HS-5 (cell line): ENCODE measurements at places on chromosomes 3 and 15.

- no peak for DNase-seq
Observed at GRCh38 chr3:20563251-20563650, 377.2 kb upstream of the SGO1 start.

DNA sequence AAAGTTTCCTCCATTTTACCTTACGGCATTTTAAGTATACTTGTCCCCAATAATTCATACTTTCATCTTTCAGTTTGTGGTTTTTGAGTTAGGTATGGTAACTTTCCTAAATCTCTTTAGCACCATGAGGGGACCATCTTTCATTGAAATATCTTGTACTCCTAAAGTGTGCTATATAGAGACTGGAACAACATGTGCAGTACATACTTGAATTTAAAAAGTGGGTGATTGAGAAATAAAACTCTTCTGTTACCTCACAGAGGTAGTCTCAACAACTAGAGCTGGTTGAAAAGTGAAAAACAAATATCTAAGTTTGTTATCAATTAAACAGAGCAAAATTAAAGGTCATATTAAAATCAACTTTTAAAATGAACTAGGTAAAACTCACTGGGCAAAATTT lies 423.1 kb downstream of the ROBO2 start:
- DNase-seq, result no peak

DNA sequence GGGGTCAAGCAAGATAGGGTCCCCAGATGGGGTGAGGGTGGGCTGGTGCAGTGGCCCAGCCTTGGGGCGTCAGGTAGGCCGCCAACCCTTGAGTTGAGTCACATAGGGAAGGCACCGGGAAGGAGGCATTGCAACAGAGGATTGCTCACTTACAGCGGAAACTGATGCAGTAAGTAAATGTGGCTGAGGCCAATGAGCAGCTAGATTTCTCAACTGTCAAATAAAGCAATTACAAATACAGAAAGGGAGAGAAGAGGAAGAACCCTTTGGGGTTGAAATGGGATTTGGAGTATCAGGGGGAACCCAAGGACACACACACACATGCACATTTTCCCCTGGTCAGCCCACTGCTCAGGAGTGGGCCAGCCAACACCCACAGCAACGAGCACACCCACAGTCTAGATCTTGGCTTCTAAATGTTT lies 44.0 kb downstream of the CHSY1 start:
- DNase-seq, result no peak

GRCh38 chr3:16378920-16379319 lies 113.9 kb downstream of the OXNAD1 start:
- no peak for DNase-seq

- DNase-seq, result no peak
Observed at GRCh38 chr15:40061212-40061901, 22.4 kb upstream of the SRP14 start.

GRCh38 chr3:148861277-148861869 lies 3.7 kb upstream of the CPA3 start:
- peak; percentile 46 for DNase-seq

DNA sequence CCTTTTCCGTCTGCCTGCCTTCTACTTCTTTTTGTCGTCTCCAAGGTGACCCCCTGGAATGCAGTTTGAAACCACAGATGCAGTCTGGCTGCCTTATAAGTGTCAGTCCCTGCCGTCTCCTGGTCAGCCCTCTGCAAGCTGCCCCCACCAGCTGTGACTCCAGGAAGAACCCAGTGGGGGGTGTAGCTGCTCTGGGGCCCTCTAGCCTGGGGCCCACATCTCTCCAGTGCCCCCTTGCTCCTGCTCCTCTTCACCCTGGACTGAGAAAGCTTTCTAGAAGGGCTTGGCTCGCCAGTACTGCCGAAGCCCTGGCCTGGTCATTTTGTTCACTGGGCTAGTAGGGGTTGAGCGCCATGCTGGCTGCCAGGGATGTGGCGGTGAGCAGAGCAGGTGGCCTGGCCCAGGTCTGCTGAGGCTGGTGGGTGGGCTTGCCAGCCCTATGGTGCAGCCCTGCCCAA lies 21.3 kb downstream of the SYNM start:
- no peak for DNase-seq

- DNase-seq, result no peak
Observed at GRCh38 chr15:45958924-45959323, 324.1 kb downstream of the SQOR start.

GRCh38 chr3:154122912-154123559 lies 1.8 kb downstream of the ARHGEF26 start:
- no peak for DNase-seq

GRCh38 chr15:85788771-85789495 lies 5.8 kb downstream of the KLHL25 start:
- no peak for DNase-seq

DNA sequence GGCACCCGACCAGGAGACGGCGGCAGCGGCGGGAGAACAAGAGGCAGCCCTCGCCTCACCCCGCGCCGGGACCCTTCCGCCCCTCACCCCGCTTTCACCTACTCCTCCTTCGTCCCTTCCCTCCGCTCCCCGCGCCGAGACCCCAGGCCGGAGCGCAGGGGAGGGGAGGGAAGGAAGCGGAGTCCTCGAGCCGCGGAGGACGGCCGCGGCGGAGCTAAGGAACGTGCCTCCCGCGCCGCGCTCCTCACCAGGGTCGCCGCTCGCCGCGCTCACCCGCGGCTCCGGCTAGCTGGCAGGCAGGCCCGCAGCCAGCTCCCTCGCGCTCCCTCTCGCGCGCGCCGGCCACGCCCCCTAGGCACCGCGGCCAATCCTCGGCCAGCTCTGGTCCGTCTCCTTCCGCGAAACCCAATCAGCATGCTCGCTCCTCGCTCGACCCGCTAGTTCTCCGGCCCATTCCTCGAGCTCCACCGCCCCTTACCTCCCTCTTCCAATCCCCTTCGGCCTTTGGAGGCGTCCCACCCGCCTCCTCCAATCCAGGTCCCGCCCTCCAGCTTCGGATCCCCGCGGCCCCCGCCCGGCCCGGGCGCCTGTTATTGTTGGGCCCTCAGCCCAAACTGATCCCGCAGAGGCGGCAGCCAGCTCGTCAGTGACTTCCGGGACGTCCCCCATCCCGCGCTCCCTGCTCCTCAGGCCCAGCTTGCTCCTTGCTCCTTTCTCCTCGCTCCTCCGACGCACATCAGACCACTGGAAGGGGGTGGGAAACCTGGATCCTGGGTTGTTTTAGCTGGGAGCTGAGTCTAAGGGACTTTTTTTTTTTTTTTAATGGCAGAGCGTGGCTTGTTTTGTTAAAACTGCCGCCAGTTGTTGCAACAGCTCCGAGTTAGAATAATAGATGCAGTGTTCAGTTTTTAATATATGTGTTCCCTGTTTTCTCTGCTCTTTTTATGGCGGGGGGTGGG lies at the start of gene DCBLD2:
TSS of gene DCBLD2 (minus strand) at position 304 of the 959 bp plus-strand sequence. CDS start 369 bp downstream, outside the sequence.
- peak; percentile 97 for DNase-seq

DNA sequence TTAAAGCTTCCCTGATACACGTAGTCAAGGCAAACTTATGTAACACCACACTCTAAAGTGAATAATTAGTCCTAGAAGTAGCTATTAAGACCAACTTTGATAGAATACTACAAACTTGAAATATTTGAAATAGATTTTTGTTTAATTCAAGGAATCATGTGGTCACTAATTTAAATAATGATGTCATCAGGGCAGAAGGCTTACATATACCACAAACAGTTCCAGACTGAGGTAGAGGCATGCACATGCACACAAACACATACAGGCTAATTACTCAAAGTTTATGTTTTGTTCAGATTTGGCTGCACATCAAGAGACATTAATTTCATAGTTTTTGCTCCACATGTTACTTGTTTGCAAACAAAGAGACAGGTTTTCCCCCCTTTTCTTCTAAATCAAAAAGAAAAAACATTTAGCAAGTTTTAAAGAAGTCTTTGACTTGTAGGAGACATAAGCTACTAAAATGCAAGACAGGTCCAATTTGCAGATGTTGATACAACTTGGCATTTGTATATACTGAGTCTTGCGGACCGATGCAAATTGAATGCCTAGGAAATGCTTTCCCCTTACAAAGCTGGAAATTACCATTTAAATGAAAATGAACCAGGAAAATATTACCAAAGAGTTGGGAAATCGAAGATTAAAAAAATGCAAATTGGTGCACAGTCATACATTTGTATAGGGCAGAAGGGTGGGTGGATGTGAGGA lies 594.8 kb downstream of the MAGI1 start:
- DNase-seq, result no peak

DNA sequence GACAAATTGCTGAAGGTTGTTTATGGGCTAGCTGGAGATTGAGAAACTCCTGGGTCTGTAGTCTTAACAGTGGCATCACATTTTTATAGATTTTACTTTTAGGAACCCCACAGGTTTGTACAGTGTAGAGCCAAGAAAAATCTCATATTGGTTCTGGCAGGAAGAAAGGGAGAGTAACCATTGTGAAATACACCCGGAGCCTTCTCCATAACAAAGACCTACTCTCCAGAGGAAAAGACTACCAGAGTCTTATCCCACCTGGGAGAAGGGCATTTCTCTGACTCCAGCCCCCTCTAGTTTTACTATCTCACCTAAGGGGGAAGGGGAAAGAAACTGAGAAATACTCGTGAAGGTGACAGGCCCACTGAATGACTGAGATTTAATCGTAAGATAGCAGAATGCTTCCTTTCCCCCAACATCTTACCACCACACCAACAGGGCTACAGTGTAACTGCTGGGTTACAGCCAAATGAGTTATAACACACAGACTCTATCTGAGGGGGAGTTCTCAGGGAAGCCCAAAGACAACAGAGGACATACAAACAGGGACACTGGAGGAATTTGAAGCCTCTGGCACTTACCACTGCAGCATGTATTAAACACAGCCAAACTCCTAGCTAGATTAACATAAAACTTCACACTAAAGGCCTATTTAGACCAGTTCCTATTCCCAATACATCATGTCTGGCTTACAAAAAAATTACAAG lies 56.1 kb downstream of the SYN2 start:
- DNase-seq, result no peak

GRCh38 chr3:37223576-37223975 lies 49.2 kb upstream of the LRRFIP2 start:
- no peak for DNase-seq

DNA sequence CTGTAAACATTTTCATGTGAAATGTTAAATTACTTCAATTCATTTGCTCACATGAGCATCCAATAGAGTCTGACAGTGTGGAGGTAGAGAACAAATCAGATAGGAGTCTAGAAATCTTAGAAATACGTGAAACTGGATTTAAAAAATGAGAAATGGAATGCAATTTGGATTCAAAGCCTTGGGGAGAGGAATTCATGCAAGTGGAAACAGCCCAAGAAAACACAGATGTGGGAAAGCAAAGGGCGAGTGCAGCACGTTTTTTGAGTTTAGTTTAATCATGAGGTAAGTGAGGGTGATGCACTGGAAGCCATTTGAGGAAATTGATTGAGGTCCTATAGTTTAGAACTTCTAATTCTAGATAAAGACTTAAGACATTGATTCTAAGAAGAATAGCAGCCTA lies 434.7 kb downstream of the C3orf38 start:
- no peak for DNase-seq

DNA sequence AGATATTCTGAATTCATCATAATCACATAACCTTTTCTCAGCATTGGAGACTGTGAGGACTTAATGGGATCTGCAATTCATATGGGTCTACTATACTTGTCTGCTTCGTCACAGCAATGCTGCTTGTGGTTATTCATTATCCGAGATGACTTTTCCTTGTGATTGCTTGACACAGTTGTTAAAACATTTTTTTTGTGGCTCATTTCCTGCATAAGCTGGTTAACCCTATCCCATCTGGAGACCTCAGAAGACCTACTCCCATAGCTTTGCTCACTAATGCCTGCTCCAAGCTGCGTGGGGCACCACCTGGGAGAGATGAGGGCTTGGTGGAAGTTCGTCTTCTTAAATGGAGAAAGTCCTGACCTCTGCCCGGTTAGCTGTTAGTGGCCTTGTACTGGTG lies 360.8 kb downstream of the CHST2 start:
- DNase-seq, result peak; percentile 40

DNA sequence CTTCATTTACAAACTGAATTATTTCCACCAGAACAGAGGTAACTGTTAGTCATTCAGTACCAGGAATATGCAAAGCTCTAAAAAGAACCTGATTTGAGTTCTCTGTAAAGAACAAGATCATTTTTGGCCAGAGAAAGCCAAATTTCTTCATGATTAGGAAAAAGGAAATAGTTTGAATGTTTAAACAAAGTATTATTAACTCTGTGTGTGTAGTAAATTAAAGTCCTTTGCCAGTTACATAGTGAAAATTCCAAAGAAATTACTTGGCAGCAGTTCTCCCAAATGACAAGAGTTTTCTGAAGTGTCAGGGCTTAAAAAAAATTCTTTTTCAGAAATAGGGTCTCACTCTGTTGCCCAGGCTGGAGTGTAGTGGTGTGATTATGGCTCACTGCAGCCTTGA lies 24.5 kb downstream of the QTRT2 start:
- DNase-seq, result no peak

DNA sequence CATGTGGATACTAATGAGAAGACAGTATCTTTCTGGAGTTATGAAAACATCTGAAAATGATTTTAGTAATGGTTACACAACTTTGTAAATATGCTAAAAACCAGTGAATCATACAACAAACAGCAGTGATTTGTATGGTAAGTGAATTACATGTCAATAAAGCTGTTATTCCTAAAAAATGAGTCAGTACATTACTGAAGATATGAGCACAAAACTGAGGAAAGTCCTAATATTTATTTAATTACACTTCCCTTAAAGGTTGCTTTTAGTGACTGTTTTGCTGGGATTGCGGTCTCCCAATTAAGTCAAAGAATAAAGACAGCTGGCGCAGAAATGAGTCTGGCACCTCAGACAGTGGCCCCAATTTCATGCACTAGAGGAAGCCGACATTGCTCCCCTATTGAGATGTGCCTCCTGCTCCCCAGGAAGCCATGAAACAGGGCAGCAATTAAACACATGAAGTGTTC lies 50.9 kb upstream of the FSIP1 start:
- DNase-seq, result peak; percentile 74

DNA sequence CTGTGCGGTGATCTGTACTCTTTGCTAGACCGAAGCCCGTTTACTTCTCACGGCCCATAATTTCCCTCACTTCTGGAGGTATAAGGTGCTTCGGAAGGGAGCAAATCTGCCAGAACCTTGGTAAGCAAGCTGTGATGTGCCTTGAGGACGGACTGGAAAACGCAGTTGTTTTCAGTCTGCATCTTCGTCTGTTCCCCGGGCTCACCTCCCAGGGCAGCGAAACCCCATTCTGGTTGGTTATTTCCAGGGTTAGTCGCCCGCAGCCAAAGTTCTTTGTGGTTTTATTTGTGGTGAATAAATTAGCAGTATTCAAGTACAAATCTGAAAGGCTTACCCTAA lies 401 bp downstream of the RAMAC start:
- no peak for DNase-seq

- no peak for DNase-seq
Observed at GRCh38 chr3:155356594-155357370, 63.3 kb upstream of the STRIT1 start.

DNA sequence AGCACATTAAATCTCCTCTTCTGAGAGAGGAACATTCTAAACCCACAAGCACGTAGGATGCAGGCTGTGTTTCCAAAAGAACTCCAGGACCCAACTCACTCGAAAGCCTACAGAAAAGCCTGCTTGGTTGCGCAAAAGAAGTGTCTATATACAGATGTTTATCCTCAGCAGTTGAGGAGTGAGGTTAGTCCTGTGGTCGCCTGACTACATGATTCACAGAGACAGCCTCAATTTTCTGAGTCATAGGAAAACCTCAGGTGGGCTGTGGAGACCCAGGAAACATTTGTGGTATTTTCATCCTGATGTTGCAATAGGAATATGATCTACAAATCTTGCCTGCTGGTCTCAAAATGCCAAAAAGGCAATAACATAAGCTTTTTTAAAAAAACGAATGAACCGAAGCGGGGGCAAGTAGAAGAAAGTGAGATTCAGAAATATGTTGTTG lies 183.8 kb upstream of the THRB start:
- DNase-seq, result peak; percentile 90
